ENCODE measurements at places on chromosomes 4 and X. TPM values are rescaled to one million over a fixed set of nuclear protein-coding genes. Genes with fewer than 3 reads are reported as not detected.

DNA sequence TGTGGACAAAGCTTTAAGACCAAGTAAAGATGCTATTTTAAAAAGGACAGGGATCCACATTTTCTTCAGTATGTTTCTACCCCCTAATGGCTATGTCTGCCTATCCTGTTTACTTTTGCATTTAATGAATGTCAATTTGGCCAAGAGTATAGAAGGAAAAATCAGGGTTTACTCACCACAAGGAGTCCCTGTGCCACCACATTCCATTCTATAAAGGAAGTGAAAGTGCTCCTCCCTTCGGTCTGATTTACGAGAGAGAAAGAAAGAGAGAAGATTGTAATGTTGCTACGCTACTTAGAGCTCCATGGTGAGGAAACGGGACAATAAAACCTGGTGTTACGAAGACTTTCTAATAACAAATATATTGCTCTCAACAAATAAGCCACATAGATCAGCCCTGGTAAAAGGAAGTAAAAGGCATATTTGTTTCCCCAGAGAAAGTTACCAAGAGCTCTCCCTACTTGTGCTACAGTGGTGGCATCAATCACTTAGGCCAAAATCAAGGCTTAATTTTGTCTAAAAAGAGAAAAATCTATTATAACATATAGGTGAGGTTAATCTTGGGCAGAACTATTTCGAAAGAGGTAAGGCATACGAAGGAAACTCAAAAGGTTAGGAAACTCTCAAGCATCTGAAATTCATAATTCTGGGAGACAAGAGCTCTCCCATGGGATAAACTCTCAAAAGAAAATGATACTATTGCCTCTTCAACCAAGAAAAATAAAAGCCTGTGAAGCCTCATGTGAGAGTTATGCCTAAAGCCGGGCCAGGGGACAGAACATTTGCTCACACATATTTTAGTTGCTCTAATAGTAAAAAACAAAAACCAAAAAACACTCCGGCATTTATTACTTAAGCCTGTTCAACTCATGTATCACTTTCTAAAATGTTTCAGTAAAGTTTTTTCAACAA lies 29.5 kb downstream of the TAPT1 start:
- H3K4me3 ChIP-seq = peak overlapping the region; percentile 28
- peaks cover 3% of the 10 kb centered on the region for H3K4me1 ChIP-seq
- H3K27ac ChIP-seq = peak overlapping the region; percentile 72
- DNase-seq = peak; percentile 35

DNA sequence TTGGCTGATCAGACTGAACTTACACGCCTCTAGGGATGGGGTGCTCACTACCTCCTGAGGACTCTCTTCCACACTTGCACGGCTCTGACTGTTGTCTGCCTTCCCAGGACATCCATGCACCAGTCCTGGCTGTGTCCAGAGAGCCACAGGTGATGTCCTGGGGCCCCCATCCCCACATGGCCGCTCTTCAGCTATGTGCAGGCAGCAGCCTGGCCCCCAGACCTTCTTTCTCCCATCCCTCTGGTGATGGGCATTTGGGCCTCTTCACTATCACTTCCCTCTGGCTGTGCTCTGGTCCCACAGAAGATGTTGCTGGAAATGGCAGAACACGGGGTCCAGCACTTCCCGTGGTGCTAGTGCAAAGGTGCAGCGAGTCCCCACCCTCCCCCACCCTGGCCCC lies 40.9 kb upstream of the HMX1 start:
- DNase-seq = no peak
- no peak overlapping the region for H3K4me3 ChIP-seq
- no peaks in the 10 kb centered on the region for H3K36me3 ChIP-seq
- H3K27ac ChIP-seq = no peak overlapping the region
- H3K4me1 ChIP-seq = peaks cover 34% of the 10 kb centered on the region
- no peaks in the 10 kb centered on the region for H3K27me3 ChIP-seq

GRCh38 chr4:169619518-169619957 lies 840 bp upstream of the CLCN3 start:
- H3K27ac ChIP-seq = peak overlapping the region; percentile 98
- H3K4me1 ChIP-seq = no peaks in the 10 kb centered on the region
- H3K27me3 ChIP-seq = no peaks in the 10 kb centered on the region
- H3K4me3 ChIP-seq = peak overlapping the region; percentile 92
- DNase-seq = peak; percentile 13

Gene TMSB15A
- 28.5 TPM for total RNA-seq

Data from spinal cord (tissue), 10 donors.